Fibroblast of skin of left quadriceps (primary cell): ENCODE measurements at places on chromosomes 6 and 20.

DNA sequence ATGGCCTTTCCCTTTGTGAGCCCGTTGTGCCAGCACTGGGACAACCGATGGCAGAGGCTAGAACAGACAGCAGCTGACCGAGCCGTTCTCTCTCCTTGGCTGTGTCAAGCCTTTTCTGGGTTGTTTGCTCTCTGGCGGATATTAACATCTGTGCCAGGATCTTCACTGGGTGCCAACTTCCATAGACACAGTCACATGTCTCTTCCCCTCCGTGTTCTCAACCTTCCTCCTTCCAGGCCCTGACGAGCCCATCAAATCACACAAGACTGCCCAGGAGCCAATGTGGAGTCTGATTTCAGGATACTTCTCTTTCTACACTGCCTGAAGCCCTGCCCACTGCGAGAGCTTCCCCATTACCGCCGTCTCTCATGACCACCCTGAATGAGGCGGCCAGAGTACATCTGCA, 111.0 kb upstream of the RALGAPA2 start:
- DNase-seq = no peak

GRCh38 chr6:3962291-3963280, 113.4 kb downstream of the FAM50B start:
- DNase-seq = no peak

- no peak for DNase-seq
Measured at GRCh38 chr6:72420409-72420808, 201.5 kb upstream of the KCNQ5 start.

DNA sequence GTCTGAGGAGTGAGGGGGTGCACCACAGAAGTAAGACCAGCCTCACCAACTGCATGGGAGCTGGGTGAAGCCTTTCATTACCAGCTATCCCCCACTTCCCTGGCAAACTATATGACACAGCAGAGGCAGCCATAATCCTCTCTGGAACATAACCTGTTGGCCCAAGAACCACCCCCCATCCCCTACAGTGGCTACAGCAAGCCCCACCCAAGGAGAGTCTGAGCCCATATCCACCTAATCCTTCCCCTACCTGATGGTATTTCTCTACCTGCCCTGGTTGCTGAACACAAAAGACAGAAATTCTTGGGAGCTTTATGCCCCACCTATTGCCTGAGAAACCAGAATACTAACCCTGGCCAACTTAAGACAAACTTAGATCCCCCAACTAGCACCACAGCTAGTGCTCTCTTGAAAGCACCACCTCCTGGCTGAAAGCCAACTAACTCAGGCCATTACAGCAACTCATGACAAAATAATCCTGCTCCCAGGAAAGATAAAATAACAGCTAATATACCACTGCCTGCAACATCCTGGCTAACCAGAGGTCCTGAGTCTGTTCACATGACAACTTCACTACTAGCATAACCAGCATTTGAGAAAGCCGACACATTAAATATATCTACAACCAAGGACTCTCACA, 11.2 kb downstream of the RNGTT start:
- no peak for DNase-seq

DNA sequence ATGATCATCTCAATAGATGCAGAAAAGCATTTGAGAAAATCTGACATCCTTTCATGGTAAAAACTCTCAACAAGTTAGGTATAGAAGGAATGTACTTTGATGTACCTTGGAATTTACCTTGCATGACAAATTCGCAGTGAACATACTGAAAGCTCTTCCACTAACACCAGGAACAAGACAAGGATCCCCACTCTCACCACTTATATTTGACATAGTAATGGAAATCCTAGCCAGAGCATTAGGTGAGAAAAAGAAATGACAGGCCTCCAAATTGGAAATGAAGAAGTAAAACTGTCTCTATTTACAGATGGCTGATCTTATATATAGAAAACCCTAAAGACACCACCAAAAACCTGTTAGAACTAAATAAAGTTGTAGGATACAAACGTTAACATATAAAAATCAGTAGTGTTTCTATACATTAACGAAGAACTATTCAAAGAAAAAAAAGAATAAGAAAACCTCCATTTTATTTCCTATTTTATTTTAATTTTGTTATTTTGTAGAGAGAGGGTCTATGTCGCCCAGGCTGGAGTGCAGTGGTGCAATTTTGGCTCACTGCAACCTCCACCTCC, 26.9 kb downstream of the PCNA start:
- no peak for DNase-seq

DNA sequence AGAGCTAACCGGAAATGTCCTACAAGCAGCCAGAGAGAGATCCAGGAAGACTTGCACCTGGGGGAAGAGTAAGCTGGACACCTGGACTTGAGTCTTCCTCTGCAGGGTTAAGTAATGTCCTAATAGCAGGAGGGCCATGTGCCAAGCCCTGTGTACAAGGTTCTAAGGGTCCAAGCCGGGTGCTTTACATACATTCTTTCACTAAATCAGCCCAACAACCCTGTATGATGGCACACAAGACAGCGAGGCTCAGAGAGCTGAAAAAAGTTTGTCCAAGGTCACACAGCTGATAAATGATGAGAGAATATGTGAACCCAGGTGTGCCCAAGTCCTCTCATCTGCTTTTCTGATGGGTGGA, 215.1 kb upstream of the CDYL start:
- no peak for DNase-seq

GRCh38 chr20:22080985-22081384, 375.5 kb downstream of the PAX1 start:
- peak; percentile 55 for DNase-seq

DNA sequence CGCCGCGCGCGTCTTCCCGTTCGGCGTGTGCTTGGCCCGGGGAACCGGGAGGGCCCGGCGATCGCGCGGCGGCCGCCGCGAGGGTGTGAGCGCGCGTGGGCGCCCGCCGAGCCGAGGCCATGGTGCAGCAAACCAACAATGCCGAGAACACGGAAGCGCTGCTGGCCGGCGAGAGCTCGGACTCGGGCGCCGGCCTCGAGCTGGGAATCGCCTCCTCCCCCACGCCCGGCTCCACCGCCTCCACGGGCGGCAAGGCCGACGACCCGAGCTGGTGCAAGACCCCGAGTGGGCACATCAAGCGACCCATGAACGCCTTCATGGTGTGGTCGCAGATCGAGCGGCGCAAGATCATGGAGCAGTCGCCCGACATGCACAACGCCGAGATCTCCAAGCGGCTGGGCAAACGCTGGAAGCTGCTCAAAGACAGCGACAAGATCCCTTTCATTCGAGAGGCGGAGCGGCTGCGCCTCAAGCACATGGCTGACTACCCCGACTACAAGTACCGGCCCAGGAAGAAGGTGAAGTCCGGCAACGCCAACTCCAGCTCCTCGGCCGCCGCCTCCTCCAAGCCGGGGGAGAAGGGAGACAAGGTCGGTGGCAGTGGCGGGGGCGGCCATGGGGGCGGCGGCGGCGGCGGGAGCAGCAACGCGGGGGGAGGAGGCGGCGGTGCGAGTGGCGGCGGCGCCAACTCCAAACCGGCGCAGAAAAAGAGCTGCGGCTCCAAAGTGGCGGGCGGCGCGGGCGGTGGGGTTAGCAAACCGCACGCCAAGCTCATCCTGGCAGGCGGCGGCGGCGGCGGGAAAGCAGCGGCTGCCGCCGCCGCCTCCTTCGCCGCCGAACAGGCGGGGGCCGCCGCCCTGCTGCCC, 1.1 kb downstream of the SOX4 start:
- DNase-seq = no peak

DNA sequence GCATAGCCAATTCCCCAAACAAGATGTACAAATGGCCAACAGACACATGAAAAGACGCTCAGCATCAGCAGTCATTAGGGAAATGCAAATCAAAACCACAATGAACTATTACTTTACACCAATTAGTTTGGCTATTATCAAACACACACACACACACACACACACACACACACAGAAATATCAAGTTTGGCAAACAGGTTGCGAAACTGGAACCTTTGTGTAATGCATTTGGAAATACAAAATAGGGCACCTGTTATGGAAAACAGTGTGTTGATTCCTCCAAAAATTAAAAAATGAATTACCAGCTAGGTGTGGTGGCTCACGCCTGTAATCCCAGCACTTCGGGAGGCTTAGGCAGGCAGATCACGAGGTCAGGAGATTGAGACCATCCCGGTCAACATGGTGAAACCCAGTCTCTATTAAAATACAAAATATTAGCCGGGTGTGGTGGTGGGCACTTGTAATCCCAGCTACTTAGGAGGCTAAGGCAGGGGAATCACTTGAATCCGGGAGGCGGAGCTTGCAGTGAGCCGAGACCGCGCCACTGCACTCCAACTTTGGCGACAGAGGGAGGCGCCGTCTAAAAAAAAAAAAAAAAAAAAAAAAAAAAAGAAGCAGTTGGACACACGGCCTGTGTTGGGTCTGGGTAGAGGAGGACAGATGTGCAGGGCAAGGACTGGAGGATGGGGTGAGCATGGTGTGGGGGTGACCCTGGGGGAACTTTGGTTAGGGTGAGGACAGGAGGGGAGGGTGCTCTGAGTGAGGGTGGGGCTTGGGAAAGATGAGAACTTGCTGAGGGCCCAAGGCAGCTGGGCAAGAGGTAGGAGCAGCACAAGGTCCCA, 23.8 kb downstream of the HLA-F start:
- DNase-seq = no peak

GRCh38 chr20:2593756-2594155, 57.4 kb downstream of the TMC2 start:
- no peak for DNase-seq

DNA sequence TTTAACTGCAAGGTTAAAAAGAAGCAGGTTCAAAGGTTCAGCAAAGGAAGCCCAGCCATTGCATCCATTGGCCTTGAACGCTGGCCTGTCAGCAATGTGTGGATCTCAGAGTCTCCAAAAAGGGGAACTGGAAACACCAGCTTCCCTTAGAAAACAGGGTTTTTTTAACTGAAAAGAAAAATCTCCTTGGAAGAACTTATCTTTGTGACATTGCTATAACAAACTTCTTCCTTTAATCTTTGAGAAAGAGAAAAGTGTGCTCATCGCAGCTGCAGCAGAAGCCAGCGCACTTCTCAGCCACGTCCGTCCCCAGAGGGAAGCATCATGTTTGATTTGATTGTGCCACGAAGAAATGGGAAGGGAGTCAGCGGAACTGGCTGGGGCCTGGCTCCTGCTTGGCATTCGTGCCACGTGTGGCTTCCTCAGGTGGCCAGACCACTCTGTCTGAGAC, 215.0 kb downstream of the SYNDIG1 start:
- DNase-seq = no peak

- no peak for DNase-seq
Measured at GRCh38 chr20:10132387-10132786, 86.2 kb upstream of the SNAP25 start.

- DNase-seq = no peak
Measured at GRCh38 chr6:105029581-105029980, 72.7 kb downstream of the LIN28B start.

DNA sequence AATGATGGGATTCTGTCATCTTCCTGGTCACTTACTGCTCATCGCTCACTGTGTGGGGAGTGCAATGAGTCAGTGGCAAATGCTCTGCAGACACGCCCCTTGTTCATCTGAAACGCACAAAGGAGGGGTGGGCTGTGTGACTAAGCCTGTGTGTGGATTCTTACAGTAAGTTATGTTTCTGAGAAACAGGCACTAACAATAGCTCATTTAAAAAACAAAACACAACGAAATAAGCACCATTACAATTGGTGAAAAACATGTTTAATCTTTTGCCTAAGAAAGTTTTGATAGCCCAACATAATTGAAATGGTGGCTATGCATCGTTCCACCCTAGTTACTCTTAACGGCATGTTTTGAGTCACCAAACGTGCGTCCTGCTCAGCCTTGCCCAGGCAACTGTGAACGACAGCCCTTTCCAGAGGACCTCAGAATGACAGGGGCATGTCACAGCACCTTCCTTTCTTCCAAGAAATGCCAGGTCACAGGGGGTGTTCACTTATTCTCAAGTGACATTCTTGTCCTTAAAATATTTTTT, 118.4 kb upstream of the SGK1 start:
- peak; percentile 83 for DNase-seq

DNA sequence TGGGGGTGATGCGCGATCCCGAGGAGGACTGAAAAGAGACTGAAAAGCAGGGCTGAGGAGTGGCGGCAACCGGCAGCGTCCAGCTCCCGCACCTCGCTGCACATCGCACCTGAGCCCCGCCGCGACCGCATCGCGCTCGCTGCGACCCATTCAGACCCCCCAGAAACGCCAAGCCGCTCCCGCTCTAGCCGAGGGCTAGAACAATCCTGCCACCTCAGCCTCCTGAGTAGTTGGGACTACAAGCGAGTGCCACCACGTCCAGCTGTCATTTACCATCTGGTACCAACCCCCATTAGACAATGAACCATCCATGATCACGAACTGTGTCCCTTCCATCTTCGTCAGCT, 33.2 kb downstream of the HLA-A start:
- no peak for DNase-seq

GRCh38 chr20:58851221-58851968, 693 bp upstream of the GNAS-AS1 start:
- no peak for DNase-seq

GRCh38 chr6:34559651-34560365, 3.7 kb upstream of the SPDEF start:
- DNase-seq = no peak

DNA sequence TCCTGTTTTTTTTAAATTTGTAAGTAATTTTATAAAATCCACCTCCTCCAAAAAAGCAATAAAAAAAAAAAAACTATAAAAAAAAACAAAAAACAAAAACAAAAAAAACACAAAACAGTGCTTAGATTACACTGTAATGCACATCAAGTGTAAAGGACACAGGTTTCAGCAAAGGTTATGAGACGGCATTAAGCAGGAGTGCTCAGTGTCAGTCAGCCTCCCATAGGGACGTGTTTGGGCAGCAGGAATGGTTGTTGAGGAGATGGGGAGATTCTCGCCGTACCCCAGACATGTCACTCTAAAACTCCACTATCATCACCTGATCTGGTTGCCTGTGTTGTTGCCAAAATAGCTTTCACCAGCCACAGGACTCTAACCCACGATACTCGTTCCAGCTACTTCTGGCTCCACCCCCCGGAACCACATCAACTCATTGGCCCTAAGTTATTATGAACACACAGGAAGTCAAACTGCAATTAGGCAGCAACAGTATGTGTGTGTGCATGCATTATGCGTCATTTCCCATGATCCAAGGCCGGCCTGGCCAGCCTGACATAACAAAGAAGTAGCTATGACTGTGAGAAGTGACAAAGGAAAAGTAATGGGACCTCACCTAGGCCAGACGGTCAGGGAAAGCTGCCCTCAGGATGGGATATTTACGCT, 28.7 kb downstream of the ECT2L start:
- DNase-seq = no peak

- no peak for DNase-seq
Measured at GRCh38 chr6:161711938-161712337, 438.1 kb upstream of the AGPAT4 start.

DNA sequence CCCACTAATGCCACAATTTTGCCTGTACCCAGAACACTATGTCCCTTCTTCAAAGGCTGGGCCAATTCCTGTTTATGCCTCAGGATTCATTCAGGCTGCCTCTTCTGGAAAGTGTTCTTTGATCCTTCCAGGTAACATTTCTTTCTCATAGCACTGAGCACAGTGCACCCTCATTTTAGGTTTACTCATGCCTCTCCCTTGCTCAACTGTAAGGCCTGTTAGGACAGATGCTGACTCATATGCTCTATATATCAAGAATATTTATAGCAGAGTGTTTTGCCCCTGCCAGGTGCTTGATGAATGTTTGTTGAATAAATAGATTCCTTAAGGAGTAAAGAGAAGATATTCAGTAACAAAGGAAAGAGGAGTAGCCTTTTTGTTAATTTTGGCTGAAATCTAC, 263.9 kb downstream of the PHF3 start:
- no peak for DNase-seq

GRCh38 chr6:44010411-44011349, 116.6 kb downstream of the MRPL14 start:
- DNase-seq = peak; percentile 83

- no peak for DNase-seq
Measured at GRCh38 chr6:1110164-1110563, 201.7 kb upstream of the FOXQ1 start.

- no peak for DNase-seq
Measured at GRCh38 chr20:38937978-38938473, 11.8 kb downstream of the FAM83D start.
